ENCODE measurements at places on chromosomes 7 and 10.

GRCh38 chr10:124535731-124536495, 74.3 kb downstream of the LHPP start:
- DNase-seq = no peak

DNA sequence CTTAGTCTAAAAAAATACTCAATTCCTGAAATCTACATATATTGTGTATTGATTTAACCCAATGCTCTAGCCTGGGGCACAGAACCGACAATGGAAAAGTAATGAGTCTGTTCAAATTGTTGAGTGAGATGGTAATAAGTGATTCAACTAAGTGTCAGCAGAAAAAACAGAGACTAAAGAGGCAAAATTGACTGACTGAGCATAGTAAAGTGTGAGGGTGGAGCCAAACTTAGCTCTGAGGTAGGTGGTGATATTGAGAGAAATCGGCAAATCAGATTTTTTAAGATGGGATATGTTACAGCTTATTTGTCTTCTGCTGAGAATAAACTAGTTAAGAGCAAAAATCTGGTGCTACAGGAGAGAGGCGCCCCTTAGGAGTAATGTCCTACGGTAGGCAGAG, 764.0 kb upstream of the LRRN3 start:
- no peak for DNase-seq

DNA sequence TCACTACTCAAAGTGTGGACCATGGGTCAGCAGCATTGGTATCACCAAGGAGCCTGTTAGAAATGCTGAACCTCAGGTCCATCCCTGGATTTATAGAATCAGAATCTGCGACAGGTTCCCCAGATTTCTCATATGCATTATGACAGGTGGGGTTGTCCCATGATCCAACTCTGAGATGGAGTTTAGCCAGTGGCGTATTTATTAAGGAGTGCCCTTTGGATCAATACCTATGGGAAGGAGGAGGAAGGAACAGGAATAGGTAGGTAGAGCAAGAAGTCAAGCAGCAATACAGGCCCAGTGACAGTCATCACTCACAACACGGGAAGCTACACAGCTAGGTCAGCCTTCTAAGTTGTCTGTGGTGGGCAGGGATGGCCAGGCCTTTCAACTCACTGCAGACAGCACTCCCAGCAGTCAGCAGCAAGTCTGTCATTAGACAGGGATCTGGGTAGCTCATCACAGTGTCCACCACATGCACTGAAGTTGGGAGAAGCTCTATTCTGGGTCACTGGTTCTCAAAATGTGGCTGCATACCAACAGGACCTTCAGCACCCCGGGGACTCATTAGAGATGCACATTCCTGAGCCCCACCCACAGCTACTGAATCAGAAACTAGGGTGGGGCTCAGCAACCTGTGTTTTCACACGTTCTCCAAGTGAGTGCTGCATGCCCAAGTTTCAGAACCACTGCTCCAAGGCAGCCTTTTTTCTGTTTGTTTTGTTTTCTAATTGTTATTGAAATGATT, 532.3 kb upstream of the GALNT17 start:
- DNase-seq = no peak

DNA sequence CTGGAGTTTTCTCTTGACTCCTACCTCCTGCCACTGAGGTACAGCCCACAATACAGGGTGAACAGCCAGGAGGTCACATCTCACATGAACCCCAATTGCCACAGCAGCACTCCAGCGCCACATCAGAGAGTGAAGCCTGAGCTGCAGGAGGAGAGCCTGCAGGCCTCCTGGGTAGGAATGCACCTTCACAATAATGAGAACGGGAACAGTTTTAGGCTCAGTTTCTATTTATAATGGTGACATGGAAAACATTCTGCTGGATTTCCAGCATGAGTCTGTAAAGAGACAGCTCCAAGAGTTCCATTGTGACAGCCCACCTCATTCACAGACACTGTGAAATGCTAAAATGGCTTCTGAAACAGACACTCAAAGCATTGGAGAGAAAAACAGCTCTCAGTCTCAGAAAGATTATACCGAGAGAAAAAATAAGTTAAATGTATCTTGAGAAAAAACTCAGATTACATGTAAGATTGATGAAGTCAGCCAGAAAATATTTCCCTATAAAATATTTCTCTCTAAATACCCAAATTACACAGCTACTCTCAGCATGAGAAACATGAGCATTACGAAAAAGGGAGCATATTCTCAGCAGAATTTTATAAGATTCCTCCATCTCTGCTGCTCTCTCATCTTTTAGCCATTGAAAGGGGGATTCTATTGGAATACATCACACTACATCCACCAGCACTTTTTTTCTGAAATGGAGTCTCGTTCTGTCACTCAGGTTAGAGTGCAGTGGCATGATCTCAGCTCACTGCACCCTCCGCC, 11.3 kb downstream of the ZNF680 start:
- DNase-seq = no peak

DNA sequence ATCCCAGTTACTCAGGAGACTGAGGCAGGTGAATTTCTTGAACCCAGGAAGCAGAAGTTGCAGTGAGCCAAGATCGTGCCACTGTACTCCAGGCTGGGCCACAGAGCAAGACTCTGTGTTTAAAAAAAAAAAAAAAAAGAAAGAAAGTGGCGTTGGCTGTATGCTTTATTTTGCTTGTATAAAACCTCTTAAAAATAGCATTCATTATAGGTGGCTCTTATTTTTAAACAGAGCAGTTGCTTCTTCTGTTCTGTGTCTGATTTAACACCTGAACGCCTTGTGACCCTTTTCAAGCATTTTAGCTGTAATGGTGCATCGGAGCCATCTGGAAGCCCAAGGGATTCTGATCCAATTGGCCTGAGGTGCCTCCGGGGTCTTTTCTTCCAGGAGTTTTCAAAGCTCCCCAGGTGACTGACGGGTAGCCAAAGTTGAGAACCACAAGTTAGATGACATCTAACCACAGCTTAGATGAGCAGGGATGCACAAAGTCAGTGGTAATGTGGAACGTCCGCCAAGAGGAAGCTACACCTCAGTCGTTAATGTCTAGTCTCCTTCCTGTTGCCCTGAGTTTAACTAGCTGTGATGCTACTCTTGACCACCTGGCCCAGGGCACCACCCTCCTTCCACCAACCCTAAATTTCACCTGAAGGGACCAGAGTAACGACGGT, 274.6 kb upstream of the KLF6 start:
- no peak for DNase-seq

DNA sequence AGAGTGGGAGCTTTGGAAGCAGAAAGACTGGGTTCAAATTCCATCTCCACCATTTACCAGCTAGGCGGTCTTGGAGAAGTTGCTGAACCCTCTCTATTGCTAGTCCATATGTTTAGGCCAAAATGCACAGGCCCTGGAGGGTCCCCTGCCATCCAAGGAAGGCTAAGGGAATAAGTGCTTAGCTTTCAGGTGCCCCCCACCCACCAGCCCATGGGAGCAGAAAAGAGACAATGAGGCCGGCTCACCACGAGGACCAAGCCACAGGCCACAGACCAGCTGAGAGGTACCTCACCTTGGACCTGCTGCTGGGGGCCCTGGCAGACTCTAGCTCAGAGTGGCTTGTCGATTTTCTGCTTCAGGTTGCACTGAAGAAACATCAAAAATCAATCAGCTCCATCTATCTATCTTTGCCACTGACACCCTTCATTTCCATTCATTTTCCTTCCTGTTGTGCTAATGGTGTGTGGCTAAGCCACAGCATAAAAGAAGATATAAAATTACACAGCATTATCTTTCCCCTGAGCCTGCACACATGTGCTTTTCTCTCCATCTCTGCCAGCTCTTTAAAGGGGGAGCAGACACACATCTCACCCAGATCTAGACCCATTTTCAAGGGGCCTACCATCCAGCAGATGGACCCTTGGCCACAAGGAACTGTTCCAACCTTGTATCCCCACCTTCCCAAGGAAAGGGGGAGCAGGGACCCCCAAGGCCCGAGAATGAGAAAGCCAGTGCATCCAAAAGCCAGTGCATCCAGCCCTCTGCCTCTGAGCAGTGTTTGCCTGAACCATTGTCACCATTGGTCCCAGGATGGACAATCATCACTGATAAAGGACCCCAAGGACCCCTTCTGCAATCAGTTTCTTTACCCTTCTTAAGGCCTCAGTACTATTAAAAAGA, 65.4 kb downstream of the GRID1 start:
- DNase-seq = no peak

GRCh38 chr10:128025951-128026350, 100.3 kb downstream of the MKI67 start:
- no peak for DNase-seq

DNA sequence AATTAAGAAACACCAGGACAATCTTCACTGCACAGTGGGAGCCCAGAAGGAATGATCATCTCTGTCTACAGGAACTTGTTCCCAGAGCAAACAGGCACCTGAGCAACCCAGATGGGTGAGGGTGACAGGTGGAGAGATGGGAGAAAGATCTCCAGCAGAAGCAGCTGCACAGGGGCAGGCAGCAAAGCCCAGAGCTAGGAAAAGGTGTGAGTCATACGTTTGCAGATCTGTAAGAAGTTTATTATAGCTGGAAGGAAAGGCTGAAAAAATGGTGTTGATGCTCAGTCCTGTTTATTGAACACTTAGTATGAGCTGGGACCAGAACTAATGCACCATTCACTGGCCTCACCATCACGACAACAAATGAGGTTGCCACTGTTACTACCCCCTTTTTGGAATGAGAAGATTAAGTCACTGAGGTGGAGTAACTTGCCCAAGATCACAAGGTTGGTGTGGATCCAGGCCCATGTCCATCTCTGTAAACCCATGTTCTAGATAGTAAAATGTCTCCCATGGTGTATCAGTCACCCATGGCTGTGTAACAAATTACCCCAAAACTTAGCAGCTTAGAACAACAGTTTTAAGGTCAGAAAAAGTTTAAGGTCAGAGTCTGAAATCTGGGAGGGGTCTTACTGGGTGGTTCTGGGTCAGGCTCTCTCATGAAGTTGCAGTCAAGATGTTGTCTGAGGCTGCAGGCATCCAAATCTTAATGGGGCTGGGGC, 506.9 kb downstream of the RPS24 start:
- DNase-seq = no peak
